ENCODE measurements at places on chromosomes 6 and 20.
A peak's percentile ranks its signal among the peaks of the same experiment; 100 is the strongest.

- no peak for DNase-seq
These were observed 238.0 kb downstream of the KHDC1L start for GRCh38 chr6:72987301-72987700.

- DNase-seq = no peak
These were observed 704.1 kb downstream of the PTPRT start for GRCh38 chr20:42485556-42485955.

GRCh38 chr20:3973705-3974104 lies 41.7 kb downstream of the RNF24 start:
- no peak for DNase-seq

GRCh38 chr6:61555993-61556392 lies 730.0 kb downstream of the KHDRBS2 start:
- no peak for DNase-seq

GRCh38 chr6:112923940-112924587 lies 576.9 kb downstream of the RFPL4B start:
- no peak for DNase-seq

DNA sequence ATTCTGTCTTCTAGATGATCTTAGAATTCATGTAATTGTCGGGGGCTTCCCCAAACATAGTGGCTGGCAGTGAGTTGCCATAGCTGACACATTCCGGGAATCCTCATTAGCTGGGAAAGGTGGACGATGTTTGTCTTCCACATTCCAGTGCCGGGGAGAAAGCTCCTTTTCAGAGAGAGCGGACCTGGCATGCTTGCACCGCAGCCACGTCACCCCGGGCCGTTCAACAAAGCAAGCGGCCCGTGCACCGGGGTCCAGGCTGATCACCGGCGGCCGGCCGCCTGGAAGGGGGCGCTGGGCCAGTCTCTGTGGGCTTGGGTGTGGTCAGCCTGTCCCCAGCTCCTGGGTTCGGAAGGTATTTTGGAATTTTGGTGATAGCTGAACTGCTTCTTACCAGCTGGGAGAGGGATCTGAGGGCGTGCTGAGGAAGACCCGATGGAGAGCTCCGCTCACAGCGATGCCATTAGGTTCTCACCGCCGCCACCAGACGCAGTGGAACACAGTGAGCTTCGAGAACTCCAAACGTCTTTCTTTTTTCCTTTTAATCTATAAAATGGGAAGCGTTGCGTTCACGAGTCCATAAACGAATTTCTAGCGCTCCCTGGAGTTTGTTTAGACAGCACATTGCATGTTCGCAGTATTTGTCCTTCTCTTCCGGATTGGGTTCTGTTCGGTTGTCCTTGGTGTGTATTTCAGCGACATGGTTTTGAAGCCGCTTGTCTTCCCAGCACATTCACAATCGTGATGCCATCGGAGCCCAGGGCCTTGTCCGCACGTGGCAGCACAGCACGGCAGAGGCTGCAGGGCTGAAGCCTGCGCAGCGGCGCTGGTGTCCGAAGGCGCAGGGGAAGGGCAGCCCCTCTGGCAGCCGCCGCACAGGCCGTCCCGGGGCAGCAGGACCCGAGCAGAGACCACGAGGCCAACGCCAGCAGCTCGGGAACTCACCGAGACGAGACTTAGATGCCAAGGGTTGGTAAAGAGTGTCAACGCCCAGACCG lies 557.6 kb downstream of the QKI start:
- no peak for DNase-seq

DNA sequence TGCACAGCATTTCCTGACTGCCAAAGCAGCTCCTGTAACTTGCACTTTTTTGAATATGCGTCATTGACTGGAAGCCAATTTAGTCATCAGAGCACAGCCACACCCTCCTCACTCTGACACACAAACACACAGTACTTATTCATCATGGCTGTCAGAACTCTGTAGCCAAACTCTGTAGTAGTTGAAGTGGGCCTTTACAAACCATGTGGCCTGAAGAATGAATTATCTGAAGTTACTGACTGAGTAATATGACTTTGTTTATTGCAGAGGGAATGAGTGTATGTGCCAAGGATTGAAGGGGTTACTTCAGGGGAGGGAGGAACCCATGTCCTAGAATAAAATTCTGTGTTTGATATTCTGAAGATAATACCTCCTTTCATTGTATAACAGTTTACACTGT lies 102.7 kb downstream of the FIG4 start:
- peak; percentile 58 for DNase-seq

- DNase-seq = no peak
These were observed 136.6 kb downstream of the DTNBP1 start for GRCh38 chr6:15526212-15526701.

GRCh38 chr6:155795173-155795796 lies 339.6 kb upstream of the NOX3 start:
- DNase-seq = no peak

DNA sequence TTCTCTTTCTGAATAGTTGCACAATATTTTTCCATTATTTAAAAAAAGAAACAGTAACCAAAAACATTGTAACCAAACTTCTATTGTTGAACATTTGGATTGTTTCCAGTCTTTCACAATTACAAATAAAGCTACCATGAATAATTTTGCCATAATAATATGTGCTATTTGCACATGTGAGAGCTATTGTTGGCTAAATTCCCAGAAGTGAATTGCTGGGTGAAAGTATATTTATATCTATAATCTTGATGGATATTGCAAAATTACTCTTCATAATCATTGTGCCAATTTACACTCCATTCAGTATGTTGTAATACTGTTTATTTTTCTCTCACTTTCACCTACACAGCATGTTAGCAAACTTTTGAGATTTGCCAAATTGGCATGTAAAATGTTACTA lies 36.6 kb upstream of the SLC22A16 start:
- no peak for DNase-seq

DNA sequence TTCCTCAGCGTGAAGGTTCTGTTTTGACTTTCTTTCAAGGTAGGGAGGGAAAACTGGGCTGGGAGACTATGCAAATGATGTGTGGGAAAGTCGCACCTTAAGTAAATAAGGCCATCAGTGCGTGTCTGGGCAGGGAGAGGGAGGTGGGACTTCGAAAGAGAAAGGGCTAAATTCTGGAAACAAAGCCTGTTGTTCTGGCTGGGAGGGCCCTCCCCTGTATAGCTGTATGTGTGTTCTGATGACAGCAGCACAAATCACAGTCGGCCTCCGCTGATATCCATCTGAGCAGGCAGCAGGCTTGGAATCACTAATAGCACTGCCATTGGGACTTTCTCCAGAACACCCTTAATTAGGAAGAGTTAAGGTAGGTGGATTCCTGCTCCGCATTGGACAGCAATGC lies 19.2 kb downstream of the JAG1 start:
- DNase-seq = no peak

- no peak for DNase-seq
These were observed 26.8 kb upstream of the TNFAIP3 start for GRCh38 chr6:137840252-137840651.

GRCh38 chr6:45504947-45505346 lies 127.2 kb upstream of the SUPT3H start:
- peak; percentile 47 for DNase-seq

DNA sequence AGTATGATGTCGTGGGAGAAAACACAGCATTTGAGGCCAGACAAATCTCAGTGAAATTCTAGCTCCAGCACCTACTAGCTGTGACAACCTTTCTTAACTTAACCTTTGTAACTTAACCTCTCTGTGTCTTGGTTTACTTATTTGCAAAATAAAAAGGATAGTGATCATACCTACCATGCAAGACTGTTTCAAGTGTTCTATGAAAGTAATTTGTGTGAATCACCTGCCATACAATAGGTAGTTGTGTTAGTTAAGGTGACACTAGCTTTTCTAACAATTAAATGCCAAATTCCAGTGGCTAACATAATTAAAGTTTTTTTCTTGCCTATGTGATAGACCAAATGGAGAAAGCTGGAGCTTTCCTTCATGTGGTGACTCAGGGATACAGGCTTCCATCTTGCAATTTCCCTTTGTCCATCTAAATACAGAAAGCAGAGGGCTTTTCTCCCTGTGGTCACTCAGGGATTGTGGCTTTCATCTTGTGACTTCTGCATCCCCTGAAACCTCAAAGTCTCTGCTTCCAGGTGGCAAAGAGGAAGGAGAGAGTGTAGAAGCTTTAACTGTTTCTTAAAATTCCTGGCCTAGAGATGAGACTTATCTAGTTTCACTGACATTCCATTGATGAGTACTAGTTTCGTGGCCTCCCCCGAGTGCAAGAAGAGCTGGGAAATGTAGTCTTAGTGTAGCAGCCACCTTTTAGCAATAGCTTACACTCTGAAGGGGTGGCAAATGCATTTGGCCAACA lies 311.4 kb downstream of the CLIC5 start:
- DNase-seq = no peak

- DNase-seq = no peak
These were observed 26.7 kb upstream of the COL10A1 start for GRCh38 chr6:116152620-116153019.

DNA sequence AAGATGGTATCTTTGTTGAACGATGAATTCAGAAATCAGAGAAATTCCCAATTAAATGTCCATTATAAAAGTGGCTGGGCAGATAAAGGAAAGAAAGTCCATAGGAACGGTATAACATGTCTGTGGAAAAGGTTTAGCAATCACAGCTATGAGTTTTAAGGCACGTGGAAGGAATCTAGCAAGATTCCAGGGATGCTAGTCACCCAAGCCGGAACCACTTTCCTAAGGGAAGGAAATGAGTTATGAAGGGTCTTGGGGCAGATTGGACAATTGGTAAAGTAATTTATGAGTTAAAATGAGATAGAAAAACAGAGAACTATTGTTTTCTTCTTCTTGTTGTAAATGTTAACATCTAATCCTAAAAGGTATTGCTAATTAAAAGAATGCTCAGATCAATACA lies 384.8 kb downstream of the ADGRB3 start:
- no peak for DNase-seq

DNA sequence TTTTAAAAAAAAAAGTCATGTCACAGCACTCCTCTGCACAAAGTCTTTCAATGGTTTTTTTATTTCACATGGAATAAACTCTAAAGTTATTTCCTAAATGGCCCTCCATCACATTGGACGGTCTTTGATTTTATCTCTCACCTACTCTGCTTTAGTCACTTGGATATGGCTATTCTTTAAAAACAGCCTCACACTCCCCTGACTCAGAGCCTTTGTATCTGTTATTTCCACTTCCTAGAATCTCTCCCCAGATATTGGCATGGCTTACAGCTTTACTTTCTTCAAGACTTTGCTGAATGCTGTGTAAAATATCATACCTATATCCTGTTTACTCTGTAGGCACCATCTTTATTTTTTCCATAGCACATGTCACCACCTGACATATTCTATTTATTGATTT lies 194.7 kb upstream of the MCHR2 start:
- no peak for DNase-seq

GRCh38 chr20:25016471-25016870 lies 23.9 kb upstream of the APMAP start:
- DNase-seq = no peak

- DNase-seq = no peak
These were observed 2.1 kb downstream of the UBE2J1 start for GRCh38 chr6:89350281-89350966.

DNA sequence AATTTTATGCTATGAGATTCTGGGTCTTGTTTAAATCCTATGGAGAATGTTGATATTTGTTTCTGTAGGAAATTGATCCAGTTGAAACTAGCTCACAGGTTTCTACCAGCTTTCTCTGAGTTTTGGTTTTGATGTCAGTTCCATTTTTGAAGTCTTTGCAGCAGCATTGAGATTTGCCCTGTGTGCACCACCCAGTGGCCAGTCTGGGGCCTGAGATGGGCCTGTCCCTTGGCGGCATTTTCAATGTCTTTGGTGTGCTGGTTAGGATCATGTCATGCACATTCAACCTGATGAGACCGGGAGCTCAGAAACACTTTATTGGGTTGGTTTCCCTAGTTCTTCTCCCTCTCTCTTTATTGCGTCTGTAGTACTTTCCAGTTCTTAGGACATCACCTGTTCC lies 395.2 kb upstream of the MAP3K7 start:
- DNase-seq = no peak

DNA sequence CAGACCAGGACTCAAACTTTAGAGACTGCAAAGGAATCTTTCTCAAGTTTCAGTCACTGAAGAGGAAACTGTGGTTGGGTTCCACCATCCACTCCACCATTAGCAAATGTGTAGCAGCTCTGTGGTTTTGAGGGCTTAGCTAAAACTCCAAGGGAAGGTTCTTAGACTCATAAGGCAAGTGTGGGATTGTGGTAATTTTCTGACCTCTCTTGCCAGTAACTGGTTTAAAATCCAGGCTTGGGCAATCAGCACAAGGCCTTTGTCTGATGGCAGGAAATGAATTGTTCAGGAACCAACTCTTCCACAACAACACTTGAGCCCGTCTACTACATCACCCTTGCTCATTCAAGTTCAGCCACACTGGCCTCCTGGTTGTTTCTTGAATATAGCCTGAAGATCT lies 68.6 kb upstream of the FBXL4 start:
- no peak for DNase-seq

- no peak for DNase-seq
These were observed 101.8 kb upstream of the SULF2 start for GRCh38 chr20:47887064-47887463.

GRCh38 chr6:170447561-170447930 lies 105.6 kb downstream of the PSMB1 start:
- DNase-seq = no peak

GRCh38 chr6:80454197-80454596 lies 347.7 kb downstream of the BCKDHB start:
- DNase-seq = no peak

- no peak for DNase-seq
These were observed 279.1 kb upstream of the THEMIS start for GRCh38 chr6:128179876-128180438.

DNA sequence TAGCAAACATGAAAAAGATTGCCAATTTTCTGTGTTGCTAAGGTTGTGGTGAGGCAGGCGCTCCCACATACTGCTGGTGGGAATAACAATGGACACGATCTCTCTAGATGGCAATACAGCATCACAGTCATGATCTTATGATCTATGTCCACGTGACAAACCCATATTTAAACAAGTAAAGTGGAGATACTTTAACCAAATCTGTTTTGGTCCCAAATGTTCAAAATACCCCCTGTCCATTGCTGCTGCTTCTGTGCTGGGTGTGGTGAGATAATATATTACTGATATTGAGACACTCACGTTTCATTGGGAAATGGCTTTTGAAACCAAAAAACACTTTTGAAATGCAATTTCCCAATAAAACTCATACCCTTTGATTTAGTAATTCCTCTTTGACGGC lies 23.0 kb downstream of the SIRPD start:
- DNase-seq = no peak

DNA sequence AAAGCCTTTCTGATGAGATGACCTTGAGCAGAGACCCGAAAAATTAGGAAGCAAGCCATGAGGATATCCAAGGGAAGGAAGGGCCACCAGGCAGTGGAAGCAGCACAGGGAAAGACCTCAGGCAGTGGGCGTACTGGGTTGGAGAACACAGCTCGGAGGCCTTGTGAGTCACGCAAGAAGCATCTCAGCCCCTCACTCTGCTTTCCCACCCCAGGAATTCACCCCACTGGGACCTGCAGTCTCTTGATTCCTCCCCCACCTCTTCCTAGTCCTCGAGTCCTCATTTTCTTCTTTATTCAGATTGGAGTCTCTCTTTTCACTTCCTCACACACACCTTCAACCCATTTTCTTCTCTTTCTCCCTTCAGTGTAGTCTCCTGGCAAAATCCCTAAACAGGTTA lies 27.0 kb downstream of the RPRD1B start:
- DNase-seq = no peak

Measured in smooth muscle cell of the brain vasculature (primary cell).